Mammary epithelial cell (primary cell): ENCODE measurements at places on chromosomes 2 and 18. TPM values are rescaled to one million over a fixed set of nuclear protein-coding genes. Genes with fewer than 3 reads are reported as not detected.

GRCh38 chr2:226179010-226179409 lies 620.6 kb downstream of the IRS1 start:
- DNase-seq = peak; percentile 70

- DNase-seq = no peak
Observed at GRCh38 chr18:48660346-48661228, 121.8 kb downstream of the CTIF start.

DNA sequence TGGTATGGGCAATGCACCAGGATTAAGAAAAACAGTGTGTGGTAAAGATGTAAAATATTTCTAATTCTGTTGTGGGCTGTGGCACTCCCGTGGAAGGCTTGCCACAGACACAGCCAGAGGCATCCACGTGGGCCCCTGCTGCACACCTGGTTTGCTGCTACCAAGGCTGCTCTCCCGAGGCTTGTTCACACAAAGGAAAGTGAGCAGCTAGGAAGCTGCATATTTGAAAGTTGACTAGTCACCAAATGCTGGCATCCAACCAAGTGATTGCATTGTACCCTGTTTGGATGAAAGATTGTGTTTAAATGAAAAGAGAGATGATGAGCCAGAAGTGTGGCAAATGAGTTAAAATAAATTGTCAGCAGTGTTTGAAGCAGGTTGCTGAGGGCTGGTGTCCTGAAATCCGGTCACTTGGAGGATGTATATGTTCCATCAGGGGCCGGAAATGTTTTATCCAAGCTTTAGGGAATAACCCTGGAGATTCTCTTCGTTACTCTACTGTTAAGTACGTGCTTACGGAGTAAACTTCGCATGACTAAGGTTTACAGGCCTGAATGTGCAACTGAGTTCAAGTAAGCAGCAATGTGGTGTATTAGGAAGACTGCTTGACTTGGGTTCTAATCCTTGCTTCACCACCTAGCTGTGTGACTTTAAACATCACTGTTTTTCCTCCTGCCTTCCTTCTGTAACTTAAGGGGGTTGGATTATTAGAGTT lies 86.1 kb downstream of the MSH2 start:
- DNase-seq = peak; percentile 90

DNA sequence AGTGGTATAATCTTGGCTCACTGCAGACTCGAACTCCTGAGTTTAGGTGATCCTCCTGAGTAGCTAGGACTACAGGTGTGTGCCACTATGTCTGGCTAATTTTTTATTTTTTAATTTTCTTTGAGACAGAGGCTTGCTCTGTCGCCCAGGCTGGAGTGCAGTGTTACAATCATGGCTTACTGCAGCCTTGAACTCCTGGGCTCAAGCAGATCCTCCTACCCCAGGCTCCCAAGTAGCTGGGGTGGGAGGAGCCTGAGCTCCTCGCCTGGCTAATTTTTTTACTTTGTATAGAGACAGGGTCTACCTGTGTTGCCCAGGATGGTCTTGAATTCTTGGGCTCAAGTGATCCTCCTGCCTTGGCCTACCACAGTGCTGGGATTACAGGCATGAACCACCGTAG lies 62.5 kb downstream of the BABAM2 start:
- DNase-seq = no peak

- no peak for DNase-seq
Observed at GRCh38 chr2:128280901-128281321, 37.8 kb downstream of the HS6ST1 start.

DNA sequence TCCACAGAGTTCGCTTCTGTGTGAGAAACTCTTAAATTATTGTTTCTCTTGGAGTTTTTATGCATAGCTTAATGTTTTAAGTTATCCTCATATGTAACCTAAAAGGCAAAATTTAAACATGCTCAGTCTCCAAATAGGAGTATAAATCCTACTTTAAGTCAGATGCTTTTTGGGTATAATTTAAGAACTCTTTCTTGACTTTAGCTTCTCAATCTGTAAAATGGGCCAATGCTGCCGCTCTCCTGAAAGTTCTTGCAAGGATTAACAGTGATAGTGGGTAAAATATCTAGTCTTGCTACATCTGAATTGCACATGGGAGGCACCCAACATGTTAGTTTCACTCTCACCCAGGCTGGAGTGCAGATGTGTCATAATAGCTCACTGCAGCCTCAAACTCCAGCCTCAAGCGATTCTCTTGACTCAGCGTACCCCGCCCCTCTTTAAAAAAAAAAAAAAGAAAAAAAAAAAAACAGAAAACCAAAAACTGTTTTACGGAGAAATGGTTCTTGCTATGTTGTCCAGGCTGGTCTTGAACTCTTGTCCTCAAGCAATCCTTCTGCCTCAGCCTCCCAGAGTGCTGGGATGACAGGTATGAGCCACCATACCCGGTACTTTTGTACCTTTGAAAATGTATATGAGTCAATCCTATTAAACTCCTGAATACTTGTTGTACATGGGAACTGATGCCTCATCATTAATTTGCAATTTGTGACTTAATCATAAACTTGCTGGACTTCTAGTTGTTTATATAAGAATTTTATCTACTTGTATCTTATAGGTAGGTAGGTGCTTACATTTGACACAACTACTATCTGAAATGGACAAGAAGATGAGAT lies 1.8 kb downstream of the FBXO48 start:
- DNase-seq = peak; percentile 61

GRCh38 chr18:28995319-28995718 lies 818.4 kb upstream of the CDH2 start:
- no peak for DNase-seq

DNA sequence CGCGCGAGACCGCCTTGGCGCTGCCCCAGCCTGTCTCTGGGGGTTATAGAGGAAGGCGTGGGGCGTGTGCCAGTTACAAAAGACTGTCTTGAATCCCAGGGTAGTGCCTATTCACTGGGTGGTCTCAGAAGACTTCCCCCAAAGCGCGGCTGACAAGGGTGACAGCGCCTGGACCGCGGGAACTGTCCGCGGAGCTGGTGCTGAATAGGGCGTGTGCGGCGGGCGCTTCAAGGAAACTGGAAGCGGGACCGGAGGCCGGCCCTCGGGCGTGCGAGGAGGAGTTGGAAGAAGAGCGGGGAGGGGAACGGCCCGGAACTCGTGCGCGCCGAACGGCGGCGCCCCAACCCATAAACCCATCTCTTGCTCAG lies 2.3 kb downstream of the EGR4 start:
- peak; percentile 60 for DNase-seq

DNA sequence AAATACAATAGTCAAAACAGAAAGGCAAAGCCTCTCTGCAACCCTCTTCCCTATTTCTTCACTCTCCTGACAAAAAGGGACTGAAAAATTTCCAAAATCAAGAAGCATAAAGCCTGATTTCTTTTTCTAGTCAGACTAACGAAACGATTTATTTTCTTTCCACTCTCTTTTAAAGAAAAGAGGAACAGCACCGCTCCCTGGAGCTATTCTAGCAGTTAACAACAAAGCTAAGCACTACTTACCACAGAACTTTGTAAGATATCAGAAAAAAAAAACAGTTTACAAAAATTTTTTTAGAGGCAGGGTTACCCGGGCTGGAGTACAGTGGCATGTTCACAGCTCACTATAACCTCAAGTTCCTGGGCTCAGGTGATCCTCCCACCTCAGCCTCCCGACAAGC lies 14.4 kb upstream of the FHL2 start:
- DNase-seq = no peak

DNA sequence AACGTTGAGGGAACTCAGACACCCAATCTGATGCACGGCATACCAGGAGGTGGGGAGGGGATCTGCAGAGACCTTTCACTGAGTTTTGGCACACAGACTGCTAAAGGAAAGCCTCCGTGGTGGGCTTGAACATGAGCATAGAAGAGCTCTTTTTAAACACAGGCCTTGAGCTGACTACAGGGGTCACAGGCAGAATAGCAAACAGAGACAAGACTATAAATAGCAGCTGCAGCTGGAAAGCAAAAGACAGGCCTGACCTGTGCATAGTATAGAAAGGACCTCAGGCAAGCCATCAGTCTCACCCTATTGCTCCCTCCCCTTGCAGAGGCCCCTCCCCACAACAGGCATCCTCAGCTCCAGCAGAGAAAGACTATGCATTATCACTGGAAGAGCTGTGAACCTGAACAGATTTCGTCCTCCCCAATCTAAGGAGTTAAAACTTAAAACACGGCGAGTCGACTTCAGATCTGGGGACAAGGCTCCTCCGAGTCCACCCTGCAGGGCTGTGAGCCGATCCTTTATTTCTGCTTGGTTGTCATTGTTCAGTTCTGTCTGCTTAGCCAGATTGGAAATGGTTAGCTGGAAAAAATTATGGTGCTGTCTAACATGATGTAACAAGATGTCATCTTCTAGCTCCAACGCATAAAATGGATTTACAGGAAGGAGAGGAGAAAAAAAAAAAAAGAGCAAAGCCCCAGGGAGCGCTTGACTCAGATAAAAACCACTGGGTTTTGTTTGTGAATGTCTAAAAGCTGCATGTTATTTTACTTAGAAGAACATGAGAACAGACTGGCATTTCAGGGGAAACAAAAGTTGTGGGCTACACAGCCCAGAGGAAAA lies 25.2 kb upstream of the LCLAT1 start:
- peak; percentile 27 for DNase-seq

- no peak for DNase-seq
Observed at GRCh38 chr2:64731746-64732145, 78.0 kb upstream of the SERTAD2 start.

DNA sequence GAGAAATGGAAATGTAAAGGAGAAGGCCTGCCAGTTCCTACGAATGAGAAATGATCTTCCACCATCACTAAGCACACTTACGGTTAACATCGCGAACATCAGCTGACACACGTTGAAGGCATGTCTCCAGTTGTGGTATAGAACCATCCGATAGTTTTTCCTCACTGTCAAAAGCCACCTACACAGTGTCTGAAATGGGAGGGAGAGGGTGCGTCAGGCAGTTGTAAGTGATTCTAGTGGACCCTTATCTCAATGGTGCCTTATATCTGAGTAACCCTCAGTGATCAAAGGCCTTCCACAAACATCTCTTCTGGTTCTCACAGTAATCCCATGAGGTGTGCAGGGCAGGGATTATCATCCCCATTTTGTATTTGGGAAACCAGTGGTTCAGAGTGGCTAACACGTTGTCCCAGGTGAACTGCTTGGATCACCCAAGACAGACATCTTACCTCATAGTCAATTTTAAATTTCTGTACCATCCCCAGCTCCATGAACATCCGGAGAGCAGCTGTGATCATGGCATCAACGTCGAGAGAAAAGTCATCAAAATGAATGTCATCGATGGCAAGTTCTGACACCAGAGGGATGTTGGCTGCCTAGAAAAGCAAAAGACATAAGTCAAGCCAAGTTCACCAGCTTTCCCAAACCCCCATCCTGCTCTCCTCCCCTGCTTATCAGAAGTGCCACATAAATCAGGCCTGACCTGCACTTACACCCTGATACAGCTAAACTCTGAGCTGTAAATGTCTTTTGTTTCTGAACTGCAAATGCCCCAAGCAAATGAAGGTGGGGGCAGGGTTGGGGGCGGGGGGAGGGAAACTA lies 335.2 kb downstream of the AGPS start:
- no peak for DNase-seq

DNA sequence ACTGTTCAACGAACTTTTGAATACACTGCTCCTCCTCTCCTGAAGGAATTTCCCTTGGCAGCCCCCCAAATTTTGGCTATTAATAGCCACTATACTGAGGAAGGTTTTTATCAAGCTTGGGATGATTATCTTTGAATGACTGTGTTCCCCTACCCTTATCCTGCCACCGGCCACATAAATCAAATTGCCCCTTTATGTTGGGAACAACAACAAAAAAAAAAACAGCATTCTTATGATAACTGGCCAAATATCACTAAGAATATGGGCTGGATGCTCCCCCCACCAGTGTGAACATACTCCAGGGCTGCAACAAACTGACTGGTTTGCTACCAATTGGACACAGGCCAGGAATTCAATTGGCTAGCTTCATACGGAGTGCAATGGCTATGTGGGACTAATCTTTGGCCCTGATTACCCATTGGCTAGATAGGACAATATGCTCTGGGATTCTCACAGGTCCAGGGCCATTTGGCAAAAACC lies 20.6 kb downstream of the DUSP11 start:
- no peak for DNase-seq

GRCh38 chr2:219356834-219357233 lies 24.3 kb upstream of the RESP18 start:
- no peak for DNase-seq

DNA sequence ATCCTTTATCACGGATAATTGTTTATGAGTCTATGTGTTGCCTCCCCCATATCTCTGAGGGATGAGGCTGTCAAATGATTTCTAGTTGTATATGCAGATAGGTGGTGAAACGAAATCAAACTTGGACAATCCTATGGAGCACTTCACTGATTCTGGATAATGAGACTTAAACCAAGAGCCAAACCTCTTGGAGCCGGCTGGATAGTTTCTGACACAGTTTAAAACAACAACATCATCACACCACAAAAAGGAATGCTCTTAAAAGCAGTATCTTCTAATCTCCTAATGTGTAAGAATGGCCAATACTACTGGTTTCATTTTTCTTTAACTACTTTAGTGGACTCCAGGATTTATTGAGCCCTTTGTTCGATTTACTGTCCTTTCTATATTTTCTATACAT lies 36.5 kb downstream of the SPHKAP start:
- no peak for DNase-seq

- no peak for DNase-seq
Observed at GRCh38 chr2:110854355-110855081, 122.1 kb downstream of the ACOXL start.

DNA sequence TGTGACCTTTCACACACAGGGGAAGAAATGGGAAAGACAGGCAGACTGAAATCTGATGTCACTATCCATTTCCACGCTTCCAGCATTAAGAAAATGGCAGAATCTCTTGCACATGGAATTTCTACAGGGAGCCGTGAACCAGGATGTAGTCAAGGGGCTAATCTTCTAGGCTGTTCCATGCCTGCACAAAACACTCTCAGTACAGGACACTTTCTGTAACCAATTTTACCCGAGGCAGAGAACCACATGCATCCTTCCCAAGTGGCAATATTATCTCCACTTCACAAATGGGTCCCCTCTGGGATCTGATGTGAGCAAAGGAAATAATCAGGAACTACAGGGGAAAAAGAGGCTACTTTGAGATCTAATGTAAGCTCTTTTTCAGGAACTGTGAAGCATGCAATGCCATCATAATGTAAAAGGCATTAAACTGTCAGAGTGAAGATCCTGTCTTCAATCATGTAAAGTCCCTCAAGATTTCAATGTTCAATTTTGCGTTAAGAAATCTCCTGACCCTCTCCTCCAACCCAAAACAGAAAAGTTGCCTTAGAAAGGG lies 236.9 kb downstream of the RBM43 start:
- no peak for DNase-seq

DNA sequence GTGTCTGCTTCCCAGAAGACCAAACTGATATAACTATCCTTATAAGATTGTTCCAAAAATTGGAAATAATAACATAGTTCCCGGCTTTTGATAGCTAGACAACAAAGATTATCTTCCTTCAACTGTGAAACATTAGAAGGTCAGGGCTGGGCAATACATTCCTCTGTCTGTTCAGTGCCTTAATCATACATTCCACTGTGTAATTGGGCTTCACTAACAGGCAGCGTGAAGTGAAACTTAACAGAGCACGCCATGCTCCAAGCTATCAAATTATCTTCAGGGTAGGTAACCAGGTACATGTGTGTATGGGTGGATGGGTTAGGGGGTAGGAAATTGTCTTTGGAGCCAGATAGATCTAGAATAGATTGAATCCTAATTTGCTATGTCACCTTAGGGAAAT lies 23.5 kb upstream of the ARL5A start:
- no peak for DNase-seq

GRCh38 chr18:49621301-49621700 lies 59.4 kb downstream of the LIPG start:
- DNase-seq = no peak

The TRPM8 gene
- 0.19 TPM in 1 of 2 replicates, not detected in the other for total RNA-seq

The ALK gene
- total RNA-seq = not detected in 2 replicates

The NEU2 gene
- not detected in 2 replicates for total RNA-seq

The CRYGC gene
- not detected for total RNA-seq

The SIX2 gene
- not detected in 2 replicates for total RNA-seq
